ENCODE measurements at places on chromosomes 3 and 15. TPM values are rescaled to one million over a fixed set of nuclear protein-coding genes. Genes with fewer than 3 reads are reported as not detected.

GRCh38 chr3:37309921-37310665 lies 135.7 kb upstream of the LRRFIP2 start:
- H3K4me1 ChIP-seq: peaks cover 9% of the 10 kb centered on the region
- H3K36me3 ChIP-seq: no peaks in the 10 kb centered on the region
- H3K27me3 ChIP-seq: no peaks in the 10 kb centered on the region

GRCh38 chr3:186879781-186880180 lies 37.3 kb downstream of the ADIPOQ start:
- H3K36me3 ChIP-seq: no peaks in the 10 kb centered on the region
- H3K27me3 ChIP-seq: no peaks in the 10 kb centered on the region
- no peak for DNase-seq
- H3K4me1 ChIP-seq: no peaks in the 10 kb centered on the region
- H3K27ac ChIP-seq: no peak overlapping the region

DNA sequence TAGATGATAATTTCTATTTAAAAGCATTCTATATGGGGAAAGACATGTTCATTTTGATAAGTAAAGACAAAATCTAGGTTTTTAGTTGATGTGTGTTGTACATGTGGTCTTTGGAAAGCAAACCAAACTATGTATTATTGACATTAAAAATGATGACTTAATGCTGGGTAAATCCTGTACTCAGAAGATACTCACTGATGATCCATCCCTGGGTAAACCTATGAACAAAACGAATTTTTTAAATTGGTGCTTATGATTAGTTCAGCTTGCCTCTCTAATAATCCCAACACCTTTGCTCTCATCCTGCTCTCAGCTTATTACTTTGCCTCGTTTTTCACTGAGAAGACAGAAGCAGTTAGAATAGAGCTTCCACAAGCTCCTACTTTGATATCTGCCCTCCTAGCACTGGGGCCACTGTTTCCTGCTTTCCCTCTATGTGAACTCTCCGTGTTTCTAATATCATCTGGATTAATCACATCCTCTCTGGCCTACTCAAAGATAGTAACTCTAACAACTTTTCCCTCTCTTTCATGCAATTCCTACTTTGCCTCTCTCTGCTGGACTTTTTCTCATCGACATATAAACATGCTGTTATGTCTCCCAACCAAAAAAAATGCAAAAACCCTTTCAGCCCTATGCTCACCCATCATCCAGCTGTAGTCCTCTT lies 29.3 kb downstream of the RARRES1 start:
- H3K4me3 ChIP-seq: no peak overlapping the region
- DNase-seq: no peak
- no peaks in the 10 kb centered on the region for H3K27me3 ChIP-seq
- no peaks in the 10 kb centered on the region for H3K36me3 ChIP-seq

- no peaks in the 10 kb centered on the region for H3K4me1 ChIP-seq
- H3K36me3 ChIP-seq: no peaks in the 10 kb centered on the region
- no peak overlapping the region for H3K4me3 ChIP-seq
- H3K27me3 ChIP-seq: no peaks in the 10 kb centered on the region
- no peak for DNase-seq
These were observed 129.4 kb upstream of the CNTN4 start for GRCh38 chr3:1969281-1969680.

DNA sequence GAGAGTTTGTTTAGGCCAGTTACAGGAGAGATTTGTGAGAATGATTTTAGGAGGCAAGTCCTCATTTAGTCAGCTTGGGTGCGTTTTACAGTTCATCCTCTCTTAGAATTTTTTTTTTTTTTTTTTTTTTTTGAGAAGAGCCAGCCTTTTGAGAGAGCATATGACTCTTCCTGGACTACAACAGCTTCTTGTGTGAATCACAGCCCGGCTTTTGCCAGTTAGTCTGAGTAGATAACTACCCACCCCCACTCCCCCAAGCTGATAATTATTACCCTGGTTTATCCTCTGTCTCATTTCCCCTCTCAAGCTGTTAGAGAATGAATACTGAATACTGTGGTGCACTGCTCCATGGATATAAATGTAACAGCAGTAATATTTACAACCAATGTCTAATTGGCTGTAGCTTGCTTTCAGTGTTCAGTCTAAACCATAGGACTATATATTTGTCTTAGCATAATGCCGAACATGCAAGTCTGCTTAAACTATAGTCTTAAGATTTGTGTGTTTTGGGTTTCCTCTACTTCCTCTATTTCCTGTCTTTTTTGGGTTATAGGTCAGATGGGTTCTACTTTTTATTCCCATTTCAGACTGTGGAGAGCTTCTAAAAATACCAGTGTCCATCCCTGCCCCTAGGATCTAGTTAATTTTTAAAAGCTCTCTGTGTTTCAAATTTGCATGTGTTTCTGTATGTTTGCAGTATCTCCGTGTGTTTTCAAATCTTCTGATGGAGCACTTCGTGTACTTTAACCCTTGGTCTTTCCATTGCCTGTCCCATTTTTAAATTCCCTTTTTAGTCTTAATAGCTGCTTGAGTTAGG lies 8.0 kb downstream of the CHD2 start:
- peaks cover 62% of the 10 kb centered on the region for H3K4me1 ChIP-seq
- DNase-seq: no peak
- H3K27me3 ChIP-seq: no peaks in the 10 kb centered on the region
- peak overlapping the region; percentile 68 for H3K4me3 ChIP-seq
- H3K27ac ChIP-seq: peak overlapping the region; percentile 95
- H3K36me3 ChIP-seq: no peaks in the 10 kb centered on the region

DNA sequence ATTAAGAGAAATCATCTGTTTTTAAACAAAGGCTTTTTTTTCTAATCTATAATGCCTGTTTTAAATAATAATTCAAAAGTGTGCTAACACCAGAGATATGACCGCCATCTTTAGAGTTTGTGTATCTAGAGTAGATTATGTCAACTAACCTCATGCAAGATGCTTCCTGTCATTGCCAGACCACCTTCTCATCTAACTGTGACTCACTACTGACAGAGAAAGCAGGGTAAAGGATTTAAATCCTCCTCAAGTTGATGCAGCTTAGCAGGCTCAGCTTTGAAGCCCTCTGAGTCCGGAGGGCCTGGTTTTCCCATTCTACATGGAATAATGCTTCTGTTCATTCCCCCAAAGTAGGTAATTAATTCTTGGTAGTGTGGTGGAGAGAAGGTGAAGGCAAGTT lies 108.5 kb downstream of the ECT2 start:
- no peaks in the 10 kb centered on the region for H3K4me1 ChIP-seq
- DNase-seq: no peak
- H3K27ac ChIP-seq: no peak overlapping the region
- H3K36me3 ChIP-seq: no peaks in the 10 kb centered on the region
- no peak overlapping the region for H3K4me3 ChIP-seq

The SLC38A3 gene
- total RNA-seq: 12.7 TPM

GRCh38 chr3:99645277-99646106 lies 7.1 kb downstream of the COL8A1 start:
- H3K4me1 ChIP-seq: no peaks in the 10 kb centered on the region
- peaks cover 3% of the 10 kb centered on the region for H3K27me3 ChIP-seq
- H3K36me3 ChIP-seq: no peaks in the 10 kb centered on the region
- H3K4me3 ChIP-seq: no peak overlapping the region

- no peak overlapping the region for H3K4me3 ChIP-seq
- no peaks in the 10 kb centered on the region for H3K4me1 ChIP-seq
- no peaks in the 10 kb centered on the region for H3K27me3 ChIP-seq
- DNase-seq: no peak
These were observed 333.0 kb upstream of the SATB1 start for GRCh38 chr3:18758047-18758704.

- no peaks in the 10 kb centered on the region for H3K36me3 ChIP-seq
- H3K27ac ChIP-seq: no peak overlapping the region
- H3K27me3 ChIP-seq: no peaks in the 10 kb centered on the region
These were observed 216.6 kb upstream of the RASGRP1 start for GRCh38 chr15:38781196-38781595.

The CYP1A2 gene
- total RNA-seq: not detected

The FBLN2 gene
- 29.1 TPM for total RNA-seq

Data from psoas muscle (tissue), 8 donors.